ENCODE measurements at places on chromosomes 1 and 21.
A peak's percentile ranks its signal among the peaks of the same experiment; 100 is the strongest.

- DNase-seq: no peak
Measured at GRCh38 chr1:30234091-30234490, 489.3 kb downstream of the MATN1 start.

GRCh38 chr21:42509244-42509643, 4.4 kb upstream of the SLC37A1 start:
- no peak for DNase-seq

- DNase-seq: no peak
Measured at GRCh38 chr1:92085727-92086126, 5.6 kb downstream of the BTBD8 start.

GRCh38 chr1:91374086-91374485, 30.6 kb downstream of the HFM1 start:
- DNase-seq: no peak

GRCh38 chr1:247746391-247746935, 1.5 kb downstream of the OR14A2 start:
- no peak for DNase-seq

DNA sequence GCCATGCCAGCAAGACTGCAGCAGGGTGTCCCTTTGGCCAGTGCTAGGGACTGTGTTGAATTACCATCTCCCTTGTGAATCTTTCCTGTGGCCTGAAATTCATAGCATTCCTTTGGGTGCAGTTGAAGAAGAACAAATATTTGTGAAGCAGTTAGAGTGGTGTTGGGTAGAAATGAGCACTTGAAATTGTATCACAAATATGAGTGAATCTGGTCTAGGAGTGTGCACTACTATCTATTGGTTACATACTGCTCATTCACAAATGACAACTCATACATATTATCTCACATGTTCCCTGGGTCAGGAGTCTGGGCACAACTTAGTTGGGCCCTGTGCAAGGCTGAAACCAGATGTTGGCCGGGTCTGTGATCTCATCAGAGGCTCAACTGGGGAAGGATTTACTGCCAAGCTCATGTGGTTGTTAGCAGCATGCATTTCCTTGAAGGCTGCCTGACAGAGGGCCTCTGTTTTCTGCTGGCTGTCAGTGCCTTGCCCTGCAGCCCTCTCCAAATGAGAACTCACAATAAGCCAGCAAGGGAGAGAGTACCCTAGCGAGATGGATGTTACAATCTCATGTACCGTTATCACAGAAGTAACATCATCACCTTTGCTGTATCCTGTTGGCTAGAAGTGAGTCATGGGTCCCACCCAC, 23.8 kb downstream of the AJAP1 start:
- DNase-seq: no peak

DNA sequence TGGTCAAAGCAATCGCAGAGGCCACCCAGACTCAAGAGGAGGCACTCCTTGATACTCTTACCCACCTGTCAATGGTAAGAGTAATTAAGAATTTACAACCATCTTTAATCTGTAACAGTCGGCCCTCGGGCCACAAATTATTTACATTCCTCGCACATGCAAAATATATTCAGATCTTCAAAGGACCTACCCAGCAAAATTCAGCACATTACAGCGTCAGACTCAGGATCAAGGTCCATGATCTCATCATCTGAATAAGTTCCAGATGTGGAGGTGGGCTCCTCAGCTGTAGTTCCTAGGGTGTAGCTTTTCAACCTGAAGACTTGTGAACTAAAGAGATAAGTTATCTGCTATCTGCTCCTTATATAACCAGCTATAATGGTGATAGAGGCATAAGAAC, 17.1 kb upstream of the RNF11 start:
- DNase-seq: no peak

DNA sequence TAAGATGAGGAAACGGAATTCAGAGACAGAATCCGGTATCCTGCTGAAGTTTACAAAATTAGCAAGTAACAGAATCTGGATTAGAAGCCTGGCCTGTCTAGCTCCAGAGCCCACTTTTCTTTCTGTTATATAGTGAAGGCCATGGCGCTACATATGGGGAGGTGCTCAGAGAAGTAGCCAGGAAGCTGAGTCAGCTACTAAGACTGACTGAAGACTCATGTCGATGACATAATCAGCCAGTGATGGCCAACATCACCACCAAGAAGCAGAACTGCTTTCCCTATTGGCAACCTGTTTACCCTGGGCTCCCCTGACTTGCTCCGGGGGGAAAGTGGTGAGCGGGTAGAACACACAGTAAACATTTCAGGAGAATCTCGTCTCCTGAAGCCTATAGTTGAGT, 18.8 kb downstream of the LRRC52 start:
- no peak for DNase-seq

DNA sequence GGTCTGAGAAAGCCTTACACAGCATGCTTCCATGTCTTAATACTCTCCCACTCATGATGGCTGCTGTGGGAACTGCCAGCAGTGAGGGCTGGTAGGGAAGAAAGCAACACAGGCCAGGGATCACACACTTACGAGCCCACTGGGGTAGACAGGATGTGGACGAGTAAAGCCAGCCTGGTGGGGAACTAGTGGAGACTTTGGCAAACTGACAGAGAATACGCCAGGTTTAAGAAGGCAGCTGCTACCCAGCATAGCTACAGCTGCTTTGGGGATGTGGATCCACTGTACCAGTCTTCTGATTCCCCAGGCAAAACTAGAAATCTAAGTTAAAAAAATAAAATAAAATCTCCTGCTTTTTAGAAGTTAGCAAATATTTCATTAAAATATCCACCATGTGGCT, 664.0 kb downstream of the SMYD3 start:
- no peak for DNase-seq

GRCh38 chr1:213519098-213519497, 468.1 kb downstream of the RPS6KC1 start:
- no peak for DNase-seq

- no peak for DNase-seq
Measured at GRCh38 chr1:86541859-86542258, 5.0 kb upstream of the CLCA4 start.

DNA sequence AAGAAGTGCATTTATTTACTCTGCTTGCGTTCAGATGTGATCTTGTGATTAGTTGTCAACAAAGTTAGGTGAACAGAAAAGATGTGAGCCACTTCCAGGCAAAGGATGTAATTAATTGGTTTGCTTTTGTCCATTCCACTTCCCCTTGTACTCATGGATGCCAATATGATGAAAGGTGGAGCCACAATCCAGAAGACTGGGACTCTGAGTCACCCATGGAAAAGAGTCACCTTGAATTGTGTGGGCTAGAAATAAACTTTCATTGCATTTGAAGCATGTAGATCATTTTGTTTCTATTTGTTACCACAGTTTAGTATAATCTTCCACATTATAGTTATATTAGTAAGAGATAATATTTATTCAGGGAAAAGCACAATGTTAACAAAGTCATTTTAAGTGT, 684.2 kb downstream of the LTN1 start:
- no peak for DNase-seq

- DNase-seq: no peak
Measured at GRCh38 chr1:44244986-44245385, 31.7 kb downstream of the DMAP1 start.

DNA sequence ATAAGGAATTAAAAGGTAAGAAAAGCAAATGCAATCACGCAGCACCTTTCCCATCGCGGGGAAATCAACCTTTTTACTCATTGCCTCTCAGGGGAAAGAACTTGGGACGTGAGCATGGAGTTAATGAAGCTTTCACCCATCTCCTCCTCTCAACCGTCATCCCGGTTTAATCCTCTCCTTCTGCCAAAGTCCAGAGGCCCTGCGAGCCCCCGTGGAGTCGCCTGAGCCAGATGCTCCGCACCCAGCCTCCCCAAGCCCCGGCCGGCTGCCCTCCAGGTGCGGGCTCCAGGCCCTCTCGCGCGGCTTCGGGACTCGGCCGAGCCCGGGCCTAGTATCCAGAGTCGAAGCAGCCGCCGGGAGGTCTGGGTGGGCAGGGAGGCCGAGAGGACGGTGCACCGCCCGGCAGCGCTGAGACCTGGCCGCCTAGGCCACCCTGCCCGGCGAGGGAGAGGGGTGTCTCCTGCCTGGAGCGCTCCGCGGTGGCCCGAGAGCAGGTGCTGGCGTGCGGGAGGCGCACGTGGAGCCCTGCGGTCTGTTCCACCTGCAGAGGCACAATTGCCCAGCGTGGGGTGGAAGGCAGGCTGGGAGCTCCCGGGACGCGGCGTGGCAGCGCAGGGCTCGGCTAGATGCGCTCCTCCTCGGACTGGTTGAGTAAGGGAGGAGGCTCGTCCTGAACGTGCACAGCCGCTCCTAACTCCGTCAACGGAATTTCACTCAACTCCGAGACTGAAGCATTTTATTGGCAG, 218.5 kb downstream of the SDCCAG8 start:
- no peak for DNase-seq

DNA sequence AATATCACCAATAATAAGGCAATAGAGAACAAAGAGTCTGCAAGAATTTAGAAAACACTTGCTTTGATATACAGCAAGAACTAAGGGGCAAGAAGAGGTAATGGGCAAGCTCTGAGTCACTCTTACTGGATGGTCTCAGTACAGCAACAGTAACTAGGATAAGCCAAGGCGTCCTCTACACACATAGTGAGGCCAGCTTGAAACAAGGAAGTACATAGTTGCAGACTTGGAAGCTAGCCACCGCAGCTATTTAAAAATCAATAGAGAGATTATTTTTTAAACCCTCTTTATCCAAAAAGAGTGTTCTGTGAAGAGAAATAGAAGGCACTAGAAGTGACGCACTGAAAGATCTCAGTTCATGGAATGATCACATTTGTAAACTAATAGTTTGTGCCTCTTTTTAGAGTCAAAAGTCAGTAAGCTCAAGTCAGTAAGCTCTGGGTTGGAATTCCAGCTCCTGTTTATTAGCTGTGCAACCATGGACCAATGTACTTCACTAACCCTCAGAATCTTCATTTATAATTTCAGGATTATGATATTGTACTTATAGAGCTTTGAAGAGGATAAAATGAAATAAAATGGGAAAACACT, 118.6 kb downstream of the AKT3 start:
- DNase-seq: no peak

DNA sequence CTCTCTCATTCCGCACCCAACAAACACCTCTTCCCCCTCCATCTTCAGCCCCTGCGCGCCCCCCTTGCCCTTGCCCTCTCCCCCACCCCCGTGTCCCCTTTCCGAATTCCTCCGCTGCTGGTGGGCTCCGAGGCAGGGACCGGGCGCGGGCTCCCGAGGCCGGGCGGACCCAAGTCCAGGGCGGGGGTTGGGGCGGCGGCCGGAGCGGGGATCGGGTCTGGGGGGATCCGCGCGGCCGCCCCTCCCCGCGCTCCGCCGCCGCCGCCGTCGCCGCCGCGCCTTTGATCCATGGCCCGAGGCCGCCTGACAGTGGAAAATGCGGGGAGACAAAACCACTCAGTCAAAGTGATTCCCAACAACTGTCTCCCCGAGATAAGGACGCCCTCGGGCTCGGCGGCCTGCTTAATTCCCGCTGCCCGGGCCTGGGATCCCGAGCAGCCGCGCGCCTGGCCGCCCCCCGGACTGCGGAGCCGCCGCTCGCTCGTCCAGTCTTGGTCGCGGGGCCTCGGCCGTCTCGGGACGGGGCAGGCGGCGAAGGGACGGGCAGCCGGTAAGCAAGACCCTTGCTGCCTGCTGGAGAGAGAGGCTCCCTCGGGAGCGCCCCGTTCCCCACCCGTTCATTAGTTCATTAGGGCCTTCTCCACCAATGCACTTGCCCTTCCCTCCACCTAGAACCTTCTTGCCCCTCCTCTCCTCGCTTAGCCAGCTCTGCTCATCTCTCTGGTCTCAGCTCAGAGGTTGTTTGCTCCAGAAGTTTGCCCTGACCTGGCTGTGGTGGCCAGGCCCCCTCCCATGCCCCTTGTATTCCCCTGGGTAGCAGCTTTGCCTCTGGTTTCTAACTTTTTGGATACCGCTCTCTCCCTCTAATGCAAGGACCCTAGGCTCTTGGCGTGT, 86.4 kb downstream of the PAX7 start:
- no peak for DNase-seq

GRCh38 chr1:6343506-6344405, 49.8 kb downstream of the ACOT7 start:
- peak; percentile 26 for DNase-seq

- no peak for DNase-seq
Measured at GRCh38 chr1:172390683-172391551, 29.6 kb upstream of the C1orf105 start.

GRCh38 chr1:240308096-240308495, 216.4 kb downstream of the FMN2 start:
- no peak for DNase-seq

DNA sequence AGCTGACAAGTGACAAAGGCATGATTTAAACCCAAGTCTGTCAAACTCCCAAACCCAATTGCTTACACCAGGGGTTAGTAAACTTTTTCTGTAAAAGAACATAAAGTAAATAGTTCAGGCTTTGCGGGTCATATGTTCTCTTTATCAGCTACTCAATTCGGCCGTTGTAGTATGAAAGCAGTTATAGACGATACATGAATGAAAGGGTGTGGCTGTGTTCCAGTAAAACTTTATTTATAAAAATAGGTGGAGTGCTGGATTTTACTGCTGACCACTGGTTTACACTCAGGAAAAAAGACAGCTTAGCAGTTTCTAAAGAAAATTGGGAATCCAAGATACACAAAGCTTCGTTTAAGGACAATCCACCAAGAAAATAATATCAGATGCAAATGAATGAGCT, 124.3 kb upstream of the BCL9 start:
- no peak for DNase-seq

- peak; percentile 39 for DNase-seq
Measured at GRCh38 chr1:243325305-243325890, 69.6 kb downstream of the SDCCAG8 start.

DNA sequence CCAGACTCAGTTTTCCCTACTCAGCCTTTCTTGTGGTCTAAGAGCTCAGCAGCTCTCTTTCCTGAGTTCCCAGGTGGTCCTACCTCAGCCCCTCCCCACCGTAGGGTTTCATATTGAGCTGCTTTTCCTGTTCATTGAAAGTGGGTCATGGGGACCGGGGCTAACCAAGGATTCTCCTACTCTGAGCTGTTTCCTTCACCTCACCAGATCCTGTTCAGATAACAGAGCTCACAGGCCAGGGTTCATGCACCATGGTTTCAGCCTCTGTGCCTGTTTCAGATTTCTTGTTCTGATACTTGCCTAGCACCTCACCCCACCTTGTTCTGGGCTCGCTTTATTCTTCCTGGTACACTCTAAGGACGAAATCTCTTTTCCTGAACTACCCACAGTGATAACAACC, 8.5 kb downstream of the UBQLN4 start:
- DNase-seq: no peak

- DNase-seq: no peak
Measured at GRCh38 chr1:201147396-201148015, 6.8 kb downstream of the TMEM9 start.

GRCh38 chr1:159091607-159092031, 15.1 kb upstream of the AIM2 start:
- no peak for DNase-seq

DNA sequence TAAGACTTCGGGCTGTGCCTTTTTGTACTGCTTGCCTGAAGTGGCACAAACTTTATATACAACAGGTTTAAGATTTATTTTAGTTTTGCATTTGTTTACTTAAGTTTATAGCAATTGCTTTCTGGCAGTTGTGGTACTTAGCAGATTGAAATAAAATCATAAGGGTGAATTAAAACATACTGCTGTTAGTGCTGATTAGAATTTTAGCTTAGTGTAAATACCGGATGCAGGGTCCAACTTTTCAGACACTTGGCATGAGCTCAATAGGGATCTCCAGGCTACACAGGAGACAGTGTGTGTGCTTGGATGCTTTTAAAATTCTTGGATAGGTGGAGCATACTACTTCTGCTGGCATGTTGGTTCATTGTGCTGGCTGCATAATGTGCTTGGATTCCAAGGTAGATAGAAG, 159.6 kb downstream of the NFIA start:
- DNase-seq: no peak
